Fibroblast of skin of right biceps (primary cell): ENCODE measurements at places on chromosomes 5 and 9.

DNA sequence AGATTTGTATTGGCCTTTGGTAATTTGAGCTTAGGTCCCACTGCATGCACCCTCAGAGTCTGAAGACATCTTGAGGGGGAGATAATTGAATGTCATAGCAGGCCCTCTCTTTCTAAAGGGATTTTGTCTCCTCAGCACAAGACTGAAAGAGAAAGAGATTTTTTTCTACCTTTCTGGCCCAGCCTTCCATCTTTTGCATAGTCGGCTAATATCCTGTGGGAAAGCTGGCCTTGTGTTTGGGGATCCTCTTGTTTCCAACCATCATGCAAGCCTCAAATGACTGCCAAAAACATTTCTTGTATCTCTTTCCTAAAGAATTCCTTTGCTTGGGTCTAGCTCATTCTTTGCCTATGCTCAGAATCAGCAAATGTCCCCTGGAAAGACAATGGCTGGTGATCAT, 42.0 kb upstream of the CDK5RAP2 start:
- no peak for DNase-seq

DNA sequence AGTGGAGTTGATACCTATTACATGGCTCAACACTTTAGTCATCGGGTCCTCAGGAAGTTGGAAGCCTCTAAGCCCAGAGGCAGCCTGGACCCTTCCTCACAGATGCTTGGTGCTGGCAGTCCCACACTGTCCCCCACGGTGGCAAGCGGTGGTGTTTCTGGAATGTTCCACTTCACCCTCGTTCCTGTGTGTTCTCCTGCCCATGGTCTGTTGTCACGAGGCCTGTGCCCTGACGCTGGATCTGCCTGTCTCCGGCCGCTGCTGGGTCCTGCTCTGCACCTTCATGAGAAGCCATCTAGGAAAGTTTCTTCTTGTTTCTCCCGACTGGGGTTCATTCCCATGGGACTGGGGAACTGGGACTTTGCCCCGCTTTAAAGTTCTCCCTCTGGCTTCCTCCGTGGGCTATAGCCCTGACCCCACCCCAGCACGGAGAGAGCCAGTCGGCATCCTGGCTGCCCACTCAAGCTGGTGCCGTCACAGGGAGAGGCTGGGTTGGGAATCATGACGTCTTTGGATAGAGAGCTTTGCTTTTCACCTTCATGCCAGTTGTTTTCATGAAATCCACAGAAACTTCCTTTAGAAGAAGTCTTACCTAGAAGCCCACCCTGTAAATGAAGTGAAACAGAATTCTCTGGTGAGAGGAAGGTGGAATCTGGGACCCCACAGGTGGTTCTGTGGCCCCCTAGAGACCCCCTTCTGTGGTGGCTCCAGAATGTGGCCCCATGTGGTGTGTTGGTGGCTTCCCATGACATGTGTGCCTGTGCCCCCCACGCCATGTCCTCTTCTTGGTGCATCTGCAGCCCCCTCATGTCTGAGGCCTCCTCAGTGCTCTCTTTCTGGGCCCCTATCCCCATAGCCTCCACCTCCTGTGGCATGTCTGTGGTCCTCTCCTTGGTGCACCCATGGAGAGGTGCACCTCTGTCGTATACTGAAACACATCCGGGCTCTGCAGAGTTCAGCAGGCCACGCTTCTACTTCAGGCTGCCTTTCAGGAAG, 43.8 kb downstream of the TRIP13 start:
- DNase-seq: no peak

DNA sequence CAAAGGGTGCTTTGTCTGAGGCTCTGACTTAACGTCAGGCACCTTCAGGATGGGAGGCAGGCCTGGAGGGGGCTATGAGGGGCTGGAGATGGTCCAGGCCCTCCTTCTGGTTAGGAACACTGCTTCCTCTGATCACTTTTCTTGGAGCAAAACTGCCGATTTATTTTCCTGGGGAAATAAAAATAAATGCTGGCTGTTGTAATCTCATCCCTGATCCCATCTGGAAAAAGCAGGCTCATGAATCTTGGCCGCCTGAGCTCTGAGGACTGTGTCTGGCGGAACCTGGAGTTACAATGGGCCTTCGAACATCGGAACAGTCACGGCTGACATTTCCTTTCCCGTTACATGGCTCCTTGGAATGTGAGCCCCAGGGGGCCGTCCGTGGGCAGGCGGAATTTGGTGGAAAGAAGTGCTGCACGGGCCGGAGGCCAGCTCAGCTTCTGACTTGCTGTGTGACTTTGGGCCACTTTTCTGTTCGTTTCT, 157.8 kb downstream of the RGS3 start:
- peak; percentile 97 for DNase-seq

GRCh38 chr5:997001-997474, 11.6 kb upstream of the NKD2 start:
- peak; percentile 53 for DNase-seq

DNA sequence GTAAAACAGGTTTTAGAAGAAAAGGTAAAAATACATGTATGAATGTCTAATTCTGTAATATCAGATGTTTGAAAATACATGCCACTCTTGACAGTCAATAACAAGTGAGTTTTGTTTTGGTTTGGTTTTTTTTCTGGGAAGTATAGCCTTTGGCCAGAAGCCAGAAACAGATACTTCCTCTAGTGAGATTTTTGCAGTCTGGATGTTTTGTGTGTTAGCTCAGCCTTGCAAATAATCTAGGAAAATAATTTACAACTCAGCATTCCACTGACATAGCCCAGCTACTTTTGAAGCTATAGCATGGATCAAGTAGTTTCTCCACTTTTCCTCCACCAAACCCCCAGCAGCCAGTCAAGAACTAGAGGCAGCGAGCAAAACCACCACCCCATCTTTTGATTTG, 56.7 kb downstream of the SLC1A1 start:
- DNase-seq: peak; percentile 50

DNA sequence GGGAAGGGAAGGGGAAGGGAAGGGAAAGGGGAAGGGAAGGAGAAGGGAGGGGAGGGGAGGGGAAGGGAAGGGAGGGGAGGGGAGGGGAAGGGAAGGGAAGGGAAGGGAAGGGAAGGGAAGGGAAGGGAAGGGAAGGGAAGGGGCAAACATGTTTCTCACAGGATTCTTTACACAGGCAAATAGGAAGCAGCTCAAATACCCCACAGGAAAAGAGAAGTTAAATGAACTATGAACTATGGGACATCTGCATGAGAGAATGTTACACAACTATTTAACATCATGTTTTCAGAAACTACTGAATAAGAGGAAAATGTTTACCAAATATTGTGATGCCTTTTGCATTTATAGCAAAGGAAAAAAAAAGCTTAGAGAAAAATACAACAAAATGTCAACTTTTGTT, 125.4 kb upstream of the SLC30A5 start:
- no peak for DNase-seq

GRCh38 chr5:78557601-78558000, 91.0 kb downstream of the LHFPL2 start:
- no peak for DNase-seq

GRCh38 chr5:149374303-149374702, 4.8 kb downstream of the IL17B start:
- no peak for DNase-seq
